Regular cardiac myocyte (primary cell): ENCODE measurements at places on chromosomes 1 and 21. TPM values are rescaled to one million over a fixed set of nuclear protein-coding genes. Genes with fewer than 3 reads are reported as not detected.

The GCSAML gene
- not detected in 2 replicates for total RNA-seq

The OLFML3 gene
- 7.5 and 26.2 TPM in 2 replicates for total RNA-seq

The PROK1 gene
- not detected in 2 replicates for total RNA-seq

The KIF26B gene
- total RNA-seq, result 0.96 and 9.3 TPM in 2 replicates

The VWA5B1 gene
- total RNA-seq, result not detected in 2 replicates

The CD48 gene
- not detected in 2 replicates for total RNA-seq

The NFASC gene
- total RNA-seq, result 13.8 and 42.6 TPM in 2 replicates

The FAM229A gene
- total RNA-seq, result 0.58 and 1.1 TPM in 2 replicates

The OPTC gene
- total RNA-seq, result not detected in 2 replicates

The HHIPL2 gene
- total RNA-seq, result 0.28 TPM in 1 of 2 replicates, not detected in the other

The FAM78B gene
- under 0.01 and 0.28 TPM in 2 replicates for total RNA-seq

The STIL gene
- 4.2 and 13.0 TPM in 2 replicates for total RNA-seq

The FCAMR gene
- total RNA-seq, result under 0.01 TPM in 1 of 2 replicates, not detected in the other

The KLHDC9 gene
- total RNA-seq, result 0.28 and 0.38 TPM in 2 replicates

The CYP4X1 gene
- total RNA-seq, result under 0.01 and 1.7 TPM in 2 replicates

The LMX1A gene
- not detected in 2 replicates for total RNA-seq

The S1PR1 gene
- 3.1 and 23.6 TPM in 2 replicates for total RNA-seq

The MYOC gene
- total RNA-seq, result 0.28 TPM in 1 of 2 replicates, not detected in the other

The PAPPA2 gene
- 2.9 and 4.8 TPM in 2 replicates for total RNA-seq

The PRMT6 gene
- total RNA-seq, result 14.1 and 32.2 TPM in 2 replicates

The PKP1 gene
- under 0.01 and 0.19 TPM in 2 replicates for total RNA-seq

The CBR3 gene
- total RNA-seq, result 15.9 and 20.0 TPM in 2 replicates

The ZNF593OS gene
- total RNA-seq, result 0.28 TPM in 1 of 2 replicates, not detected in the other

The ANKRD35 gene
- 0.85 and 0.96 TPM in 2 replicates for total RNA-seq

The AMY1A gene
- not detected in 2 replicates for total RNA-seq

The MIXL1 gene
- total RNA-seq, result not detected in 2 replicates

The NLRP3 gene
- total RNA-seq, result 0.19 TPM in 1 of 2 replicates, not detected in the other

The UBAP2L gene
- total RNA-seq, result 37.5 and 62.7 TPM in 2 replicates

The CENPL gene
- total RNA-seq, result 9.6 and 28.0 TPM in 2 replicates

The TMPRSS2 gene
- total RNA-seq, result not detected in 2 replicates

The C1QA gene
- not detected in 2 replicates for total RNA-seq

The KRTAP10-6 gene
- total RNA-seq, result not detected in 2 replicates

The AMIGO1 gene
- 0.58 and 1.7 TPM in 2 replicates for total RNA-seq

The COL6A2 gene
- total RNA-seq, result 673 and 1,285 TPM in 2 replicates

The RGS8 gene
- 0.28 TPM in 1 of 2 replicates, not detected in the other for total RNA-seq

The KTI12 gene
- total RNA-seq, result 11.6 and 19.2 TPM in 2 replicates

The TRNP1 gene
- total RNA-seq, result 12.1 and 17.4 TPM in 2 replicates

The GJA8 gene
- not detected in 2 replicates for total RNA-seq

The ANGPTL1 gene
- 4.6 and 23.1 TPM in 2 replicates for total RNA-seq

The MROH9 gene
- total RNA-seq, result 0.38 and 0.85 TPM in 2 replicates

The FCGR3B gene
- not detected in 2 replicates for total RNA-seq

The CYYR1 gene
- total RNA-seq, result under 0.01 and 0.56 TPM in 2 replicates

The REN gene
- total RNA-seq, result not detected in 2 replicates

The ODF2L gene
- 18.6 and 31.9 TPM in 2 replicates for total RNA-seq

The HYI gene
- 45.1 and 92.4 TPM in 2 replicates for total RNA-seq

The ENTREP3 gene
- total RNA-seq, result 3.4 and 3.5 TPM in 2 replicates
